ENCODE measurements at places on chromosomes 2 and 18.

- no peak for ATAC-seq
These were observed 181.3 kb downstream of the IKZF2 start for GRCh38 chr2:212970132-212970531.

DNA sequence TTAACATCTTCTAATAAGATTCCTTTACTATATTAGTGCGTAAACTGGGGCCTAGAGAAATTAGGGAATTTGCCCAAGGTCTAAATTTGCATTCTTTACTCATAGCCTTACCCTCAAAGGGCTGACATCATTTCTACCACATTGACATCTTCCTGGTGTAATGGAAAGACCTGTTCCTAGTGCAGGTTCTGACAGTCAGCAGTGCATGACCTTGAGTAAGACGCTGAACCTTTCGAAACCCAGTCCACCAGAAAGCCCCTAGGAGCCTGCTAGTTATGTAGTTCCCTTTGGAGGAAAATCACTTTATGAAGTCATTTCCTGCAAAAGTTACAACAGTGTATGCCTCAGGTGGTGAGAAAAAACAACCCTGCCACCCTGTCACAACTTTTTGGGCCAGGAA, 388.3 kb downstream of the TNS1 start:
- ATAC-seq = peak; percentile 82

- ATAC-seq = no peak
These were observed 87.5 kb downstream of the TMEM131 start for GRCh38 chr2:97908208-97908676.

DNA sequence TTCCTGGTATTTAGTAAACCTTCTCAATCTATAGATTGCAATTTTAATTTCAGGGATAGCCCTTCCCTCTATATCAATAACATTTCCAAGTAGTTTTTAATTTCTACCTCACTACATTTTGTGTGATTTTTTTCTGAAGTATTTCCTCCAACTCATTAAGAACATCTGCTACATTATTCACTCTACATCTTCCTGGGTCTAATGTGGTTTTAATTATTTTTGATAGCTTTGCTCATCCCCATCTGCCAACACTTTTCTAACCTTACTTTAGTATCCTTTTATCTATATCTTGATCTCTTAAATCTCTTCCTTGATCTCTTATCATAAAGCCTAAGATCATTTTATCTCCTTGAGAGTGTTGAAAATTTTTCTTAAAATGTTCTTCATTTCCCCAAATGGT, 278.3 kb upstream of the CYP26B1 start:
- ATAC-seq = no peak

GRCh38 chr2:96913398-96914202, 43.7 kb upstream of the SEMA4C start:
- no peak for ATAC-seq
